Spinal cord (tissue), 10 donors: ENCODE measurements at places on chromosomes 11 and 22. TPM values are rescaled to one million over a fixed set of nuclear protein-coding genes. Genes with fewer than 3 reads are reported as not detected.

Gene CYB5R2
- 47.8 TPM for total RNA-seq

Gene UCP3
- 2.5 TPM for total RNA-seq

Gene OSM
- 0.39 TPM for total RNA-seq

Gene HBD
- total RNA-seq = 1.2 TPM

Gene MCM5
- 28.2 TPM for total RNA-seq

Gene NCAPD3
- 18.8 TPM for total RNA-seq

Gene CECR2
- 7.4 TPM for total RNA-seq

Gene ELFN2
- total RNA-seq = 9.4 TPM

Gene DDTL
- total RNA-seq = 1.6 TPM
